ENCODE measurements at places on chromosomes 1 and 21.

DNA sequence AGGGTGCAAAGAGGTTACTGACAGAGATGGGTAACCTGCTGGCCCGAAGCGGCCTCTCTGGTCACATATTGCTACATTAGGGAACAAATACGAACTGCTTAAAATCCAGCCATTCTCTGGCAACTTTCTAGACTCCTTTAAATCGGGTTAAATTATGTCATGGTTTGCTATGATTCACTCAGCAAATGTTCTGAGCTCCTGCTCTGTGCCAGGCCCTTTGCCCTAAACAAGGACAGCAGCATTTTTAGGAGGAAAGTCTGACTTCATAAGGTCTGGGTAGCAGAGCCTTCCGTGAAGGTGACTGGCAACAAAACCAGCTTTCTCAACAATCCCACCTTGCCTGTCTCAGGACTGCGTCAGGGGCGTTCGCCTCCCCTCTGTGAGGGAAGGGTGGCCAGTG, 15.4 kb downstream of the ZP4 start:
- no peak for DNase-seq

GRCh38 chr1:24266398-24266941, 52.7 kb upstream of the GRHL3 start:
- DNase-seq: no peak

- no peak for DNase-seq
Observed at GRCh38 chr1:115314765-115315164, 23.3 kb downstream of the NGF start.

- peak; percentile 5 for DNase-seq
Observed at GRCh38 chr21:42330380-42331371, 15.5 kb upstream of the TFF3 start.

DNA sequence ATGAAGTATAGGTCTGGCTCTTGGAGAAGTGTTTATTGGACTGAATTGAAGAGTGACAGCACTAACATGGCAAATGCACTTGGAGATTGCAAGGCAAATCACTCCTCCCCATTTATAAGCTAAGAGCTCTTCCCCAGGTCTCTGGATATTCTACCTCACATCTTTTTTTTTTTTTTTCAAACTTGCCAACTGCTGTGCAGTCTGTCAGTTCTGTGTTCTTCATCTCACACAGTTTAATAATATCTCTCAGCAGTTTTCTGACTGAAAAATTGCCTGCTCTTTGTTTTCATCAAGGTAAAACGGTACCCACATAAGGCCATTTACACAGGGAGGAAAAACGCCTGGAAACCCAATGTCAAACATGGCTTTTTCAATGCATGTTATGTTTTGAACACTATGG, 186.1 kb upstream of the B3GALT2 start:
- DNase-seq: no peak

GRCh38 chr1:22876359-22877111, 96.1 kb downstream of the LACTBL1 start:
- DNase-seq: peak; percentile 89

DNA sequence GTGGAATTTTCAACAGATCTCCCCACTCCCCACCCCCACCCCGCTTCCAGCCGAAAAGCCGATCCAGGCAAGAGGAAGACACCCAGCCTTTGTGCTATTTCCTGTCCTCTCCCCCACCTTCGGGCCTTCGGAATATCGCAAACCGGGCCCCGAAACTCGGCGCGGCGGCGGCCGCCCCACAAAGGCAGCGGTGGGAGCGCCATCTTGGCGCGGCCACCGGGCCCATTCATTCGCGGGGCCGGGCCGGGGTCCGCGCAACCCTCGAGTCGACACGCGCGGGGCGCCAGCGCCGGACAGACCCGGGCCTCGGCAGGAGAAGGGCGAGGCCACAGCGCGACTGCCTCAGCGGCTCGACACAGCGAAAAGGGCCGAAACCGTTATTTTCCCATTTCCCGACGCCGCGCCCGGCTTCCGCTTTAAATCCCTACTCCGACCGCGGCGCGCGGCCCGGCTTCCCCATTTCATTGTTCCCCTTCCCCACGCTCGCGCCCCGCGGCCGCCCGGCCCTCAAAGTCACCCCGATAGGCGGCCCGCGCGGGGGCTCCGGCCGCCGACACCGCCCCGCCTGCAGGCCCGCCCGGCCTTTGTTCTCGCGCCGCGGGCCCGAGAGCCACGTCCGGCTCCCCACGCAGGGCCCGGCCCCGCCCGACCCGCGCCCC, 911 bp downstream of the GNB1 start:
- no peak for DNase-seq

DNA sequence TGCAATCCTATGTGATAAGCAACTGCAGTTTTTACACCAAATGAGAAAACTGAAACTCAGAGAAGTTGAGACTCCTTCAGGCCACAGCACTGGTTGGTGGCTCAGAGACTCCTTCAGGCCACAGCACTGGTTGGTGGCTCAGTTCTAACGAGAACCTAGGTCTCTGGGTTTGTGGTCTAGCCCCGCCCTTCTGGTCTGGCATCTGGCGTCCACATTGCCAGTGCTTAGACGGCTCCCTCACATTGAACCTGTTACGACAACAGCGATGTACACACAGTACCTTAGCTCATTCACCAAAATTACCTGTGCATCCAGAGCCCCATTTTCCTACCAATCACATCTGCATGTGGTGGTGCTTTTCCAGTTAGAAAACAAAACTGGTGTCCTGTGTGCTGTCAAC, 66.1 kb downstream of the NID1 start:
- no peak for DNase-seq

GRCh38 chr1:41078193-41078592, 56.7 kb upstream of the SLFNL1 start:
- DNase-seq: no peak

DNA sequence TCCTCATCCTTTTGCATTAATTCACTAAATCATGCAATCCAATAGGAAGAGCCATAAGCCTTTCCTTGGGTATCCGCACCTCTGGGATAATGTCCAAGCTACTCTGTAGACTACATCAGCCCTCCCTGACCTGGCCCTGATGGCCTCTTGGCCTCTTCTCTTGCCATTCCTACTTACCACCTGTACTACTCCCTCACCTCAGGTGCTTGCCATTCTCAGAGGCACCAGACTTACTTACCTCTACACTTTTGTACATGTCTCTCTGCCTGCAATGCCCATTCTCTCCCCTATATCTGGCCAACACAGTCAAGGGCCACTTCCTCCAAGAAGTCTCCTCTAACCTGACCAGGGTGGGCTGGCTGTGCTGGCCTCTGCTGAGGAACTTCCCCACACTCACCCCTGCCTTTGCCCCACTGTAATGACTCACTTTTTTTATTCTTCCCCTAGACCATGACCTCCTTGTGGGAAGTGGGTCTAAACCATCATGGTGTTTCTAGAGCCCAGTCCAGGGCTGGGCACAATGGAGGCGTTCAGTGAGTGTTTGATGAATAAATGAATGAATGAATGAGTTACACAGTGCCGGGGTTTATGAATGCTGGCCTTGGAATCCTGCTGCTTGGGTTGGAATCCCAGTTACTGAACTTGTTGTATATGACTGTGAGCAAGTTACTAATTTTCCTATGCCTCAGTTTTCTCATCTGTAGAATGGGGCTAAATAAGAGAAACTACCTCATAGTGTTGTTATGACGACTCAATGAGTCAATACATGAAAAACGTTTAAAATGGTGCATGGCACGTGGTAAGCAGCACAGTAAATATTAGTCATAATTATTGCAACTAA, 179.8 kb downstream of the FOXD2 start:
- peak; percentile 29 for DNase-seq

GRCh38 chr1:173484276-173484675, 7.1 kb downstream of the PRDX6 start:
- no peak for DNase-seq

GRCh38 chr1:241202401-241202800, 154.6 kb downstream of the RGS7 start:
- no peak for DNase-seq

- DNase-seq: peak; percentile 88
Observed at GRCh38 chr1:54378157-54378873, 27.9 kb downstream of the SSBP3 start.

GRCh38 chr21:19855522-19855921, 1142.7 kb upstream of the NCAM2 start:
- DNase-seq: no peak

GRCh38 chr1:24101796-24102586, 9.9 kb downstream of the MYOM3 start:
- DNase-seq: no peak

DNA sequence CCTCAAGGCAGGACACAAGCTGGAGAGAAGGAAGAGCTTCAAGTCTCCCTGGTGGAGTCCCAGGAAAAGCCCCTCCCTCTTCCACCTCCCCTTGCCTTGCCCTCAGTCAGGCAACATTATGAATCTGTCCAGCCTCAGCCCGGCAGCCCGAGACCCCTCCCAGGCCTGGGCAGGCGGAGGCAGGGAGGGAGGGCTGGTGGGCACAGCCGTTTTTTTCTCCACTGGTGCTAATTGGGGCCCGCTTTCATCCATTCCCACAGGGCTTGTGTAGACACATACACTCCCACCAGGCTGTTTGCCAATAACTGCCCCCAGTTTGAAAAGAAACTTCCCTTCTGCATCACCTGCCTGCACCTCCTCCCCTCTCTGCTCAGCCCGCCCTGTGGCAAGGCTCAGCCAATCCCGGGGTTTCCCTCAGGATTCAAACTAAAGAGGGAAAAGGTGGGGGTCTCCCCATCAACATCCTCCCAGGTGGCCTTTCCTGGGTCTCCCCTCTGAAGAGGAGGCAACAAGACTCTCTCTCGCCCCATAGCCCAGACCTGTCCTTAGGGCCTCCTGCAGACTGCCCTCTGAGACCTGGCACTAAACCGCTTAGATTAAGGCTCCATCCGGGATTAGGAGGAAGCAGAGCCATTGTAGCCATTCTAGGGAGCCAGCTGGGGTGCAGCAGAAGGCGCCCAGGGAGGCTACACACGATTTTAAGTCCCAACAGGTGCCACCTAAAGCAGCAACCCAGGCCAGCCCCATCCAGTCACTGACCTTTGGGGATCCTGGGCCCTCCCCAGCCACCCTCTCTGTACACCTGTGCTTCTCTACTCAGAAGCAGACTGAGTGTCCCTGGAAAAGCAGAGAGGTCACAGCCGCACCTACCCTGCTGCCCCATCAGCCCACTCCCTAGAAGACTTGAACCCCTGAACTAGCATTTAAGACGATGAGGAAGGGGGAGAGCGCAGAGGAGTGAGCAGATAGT, 3.5 kb downstream of the IGSF9 start:
- DNase-seq: no peak

- DNase-seq: no peak
Observed at GRCh38 chr1:85313888-85314696, 37.7 kb upstream of the BCL10 start.

- DNase-seq: no peak
Observed at GRCh38 chr1:243179720-243180119, 75.4 kb downstream of the CEP170 start.

DNA sequence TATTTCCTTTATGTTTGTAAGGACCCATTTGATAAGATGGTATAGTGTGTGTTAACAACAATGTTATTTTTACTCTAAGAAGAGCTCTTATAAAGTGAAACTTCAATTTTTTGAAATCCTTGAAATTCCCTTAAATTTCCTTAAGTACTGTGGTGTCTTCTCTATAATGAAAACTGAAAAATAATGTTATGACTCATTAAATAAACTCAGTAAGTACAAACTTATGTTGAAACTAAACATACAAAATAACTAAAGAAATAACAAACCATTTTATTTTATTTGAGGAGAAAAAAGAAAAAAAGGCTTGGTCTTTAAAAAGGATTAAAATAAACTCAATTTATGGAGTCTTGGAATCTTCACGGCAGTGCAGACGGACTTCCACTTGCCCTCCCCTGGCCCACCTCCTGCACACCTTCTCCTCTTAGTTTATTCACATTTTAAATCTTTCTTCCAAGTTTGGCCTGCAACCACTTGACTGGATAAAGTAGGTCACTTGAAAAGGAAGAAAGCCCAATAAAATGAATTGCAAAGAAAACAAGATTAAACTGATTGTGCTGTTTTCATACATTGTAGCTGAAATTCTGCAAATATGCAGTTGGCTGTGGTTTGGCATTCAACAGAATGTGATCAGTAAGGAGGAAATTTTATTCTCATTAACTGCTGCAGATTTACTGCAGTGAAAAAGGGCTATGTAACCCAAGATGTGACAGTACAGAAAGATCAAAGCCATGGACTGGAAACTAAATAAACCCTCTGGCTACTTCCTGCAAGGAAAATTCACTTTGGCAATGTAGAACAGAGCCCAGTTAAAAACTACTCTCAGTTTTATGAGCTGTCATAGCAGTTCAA, 48.5 kb upstream of the SCYL3 start:
- no peak for DNase-seq

GRCh38 chr21:29851611-29852010, 88.2 kb downstream of the GRIK1 start:
- no peak for DNase-seq

DNA sequence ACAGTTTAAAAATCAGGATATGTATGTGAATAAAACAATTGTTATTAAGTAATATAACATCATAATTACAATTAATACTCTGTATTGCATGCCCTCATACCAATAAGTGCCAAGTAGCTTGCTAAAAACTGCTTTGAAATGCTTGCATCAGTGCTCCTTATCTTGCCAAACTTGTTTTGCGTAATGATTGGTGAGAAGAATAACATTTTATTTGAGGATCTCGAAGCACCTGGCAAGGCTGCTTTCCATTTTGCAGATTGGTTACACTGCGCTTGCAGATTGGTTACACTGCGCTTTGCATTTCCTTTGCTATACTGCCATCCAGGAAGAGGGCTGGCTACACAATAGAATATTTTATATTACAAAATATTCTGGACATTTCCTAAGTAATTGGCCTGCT, 1.7 kb upstream of the PBX1 start:
- DNase-seq: no peak

DNA sequence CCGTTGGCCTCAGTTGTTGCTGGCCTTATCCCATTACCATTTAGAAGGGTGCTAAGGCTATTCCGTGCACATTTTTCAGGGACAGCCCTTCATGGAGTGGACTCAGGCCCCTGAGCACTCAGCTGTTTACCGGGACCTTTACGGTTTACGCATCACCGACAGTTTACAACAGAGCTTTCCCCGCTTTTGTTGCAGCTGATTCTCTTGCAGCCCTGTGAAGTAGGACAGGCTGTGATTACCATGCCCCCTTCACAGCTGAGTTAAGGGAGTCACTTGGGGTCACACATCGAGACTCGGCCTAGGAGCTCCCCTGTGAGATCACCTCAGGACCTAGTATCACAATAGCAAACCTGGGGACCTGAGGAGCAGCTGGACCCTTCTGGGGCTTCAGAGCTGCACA, 41.9 kb downstream of the PTPRF start:
- no peak for DNase-seq

GRCh38 chr21:46155514-46156377, at the start of gene FTCD:
TSS of gene FTCD (minus strand) at chr21:46155579. CDS start at chr21:46155523, 56 bp downstream.
- peak; percentile 47 for DNase-seq

DNA sequence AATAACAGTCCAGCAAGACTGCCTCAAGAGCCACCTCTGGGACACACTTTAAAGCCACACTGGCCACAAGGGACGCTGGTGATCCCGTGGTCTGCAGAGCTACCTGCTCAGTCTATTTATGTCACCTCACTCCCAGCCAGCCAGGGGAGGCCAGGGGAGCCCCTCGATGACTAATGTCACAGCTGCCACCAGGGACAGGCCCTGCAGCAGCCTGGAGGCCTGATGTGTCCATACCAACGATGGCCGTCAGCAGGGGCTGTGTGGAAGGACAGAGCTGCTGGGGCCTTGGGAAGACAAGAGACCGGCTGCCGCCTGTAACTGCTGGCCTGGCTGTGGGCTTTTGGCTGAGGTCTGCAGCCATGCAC, 71.0 kb downstream of the SIK1 start:
- no peak for DNase-seq

GRCh38 chr1:106746448-106747085, 309.9 kb upstream of the PRMT6 start:
- no peak for DNase-seq

GRCh38 chr1:51559501-51559900, 40.4 kb upstream of the EPS15 start:
- no peak for DNase-seq

GRCh38 chr1:43387976-43388599, 1.5 kb downstream of the MED8 start:
- no peak for DNase-seq
